ENCODE measurements at places on chromosomes 1 and 21.

- no peak for DNase-seq
Measured at GRCh38 chr1:93716941-93717368, 35.3 kb upstream of the BCAR3 start.

GRCh38 chr1:7403265-7404045, 367.6 kb upstream of the VAMP3 start:
- DNase-seq, result no peak

GRCh38 chr1:93384656-93385055, 38.9 kb downstream of the DR1 start:
- DNase-seq, result no peak

GRCh38 chr1:203506858-203507626, 13.1 kb downstream of the OPTC start:
- no peak for DNase-seq

GRCh38 chr1:169724168-169724567, 9.7 kb downstream of the SELE start:
- DNase-seq, result no peak

DNA sequence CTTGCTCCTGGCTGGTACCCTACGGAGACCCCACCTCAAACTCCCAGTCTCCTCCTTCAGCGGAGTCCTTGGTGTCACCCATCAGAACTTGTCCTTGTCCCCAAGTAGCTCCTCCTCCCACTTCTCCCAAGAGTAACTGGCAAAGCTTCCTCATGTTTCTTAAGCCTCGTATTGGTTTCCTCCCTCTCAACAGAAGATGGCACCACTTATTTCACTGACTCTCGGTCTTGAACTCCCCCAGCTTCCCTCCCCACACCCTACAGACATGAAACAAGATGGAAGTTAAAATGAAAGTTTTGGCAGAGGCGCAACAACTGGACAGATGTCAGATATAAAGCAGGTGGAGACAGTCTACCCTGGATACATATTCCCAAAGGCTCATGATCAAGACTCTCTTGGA, 13.4 kb downstream of the RAB7B start:
- no peak for DNase-seq

GRCh38 chr1:156245451-156246232, 2.2 kb downstream of the PAQR6 start:
- no peak for DNase-seq

DNA sequence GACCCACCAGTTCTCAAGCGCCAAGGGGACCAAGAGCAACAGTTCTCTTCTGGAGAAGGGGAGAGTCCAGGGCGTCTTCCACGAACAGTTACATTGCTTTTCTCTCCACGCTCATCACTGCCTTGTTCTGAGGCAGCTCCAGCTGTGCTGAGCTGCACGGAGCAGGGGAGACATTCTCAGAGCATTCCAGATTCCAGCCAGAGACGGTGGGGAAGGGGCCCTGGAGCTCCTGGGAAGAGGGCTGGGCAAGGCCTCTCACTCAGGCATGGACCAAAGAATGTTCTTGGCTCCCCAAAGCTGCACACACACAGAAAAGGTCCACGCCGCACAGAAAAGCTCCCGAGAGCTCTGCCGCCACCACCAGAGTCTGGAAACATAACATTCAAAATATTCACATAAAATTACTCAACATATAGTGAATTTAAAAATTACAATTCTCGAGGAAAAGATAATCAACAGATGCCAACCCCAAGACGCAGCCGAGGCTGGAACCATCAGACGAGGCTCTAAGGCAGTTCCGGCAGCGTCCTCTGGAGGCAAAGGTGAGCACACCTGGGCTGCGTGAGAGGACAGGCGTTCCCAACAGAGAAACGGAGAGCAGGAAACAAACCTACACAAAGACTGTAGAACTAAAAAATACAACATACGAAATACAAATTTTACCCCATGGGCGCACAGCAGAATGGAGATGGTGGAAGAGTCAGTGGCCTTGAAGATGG, 40.5 kb downstream of the UBE2G2 start:
- DNase-seq, result no peak

DNA sequence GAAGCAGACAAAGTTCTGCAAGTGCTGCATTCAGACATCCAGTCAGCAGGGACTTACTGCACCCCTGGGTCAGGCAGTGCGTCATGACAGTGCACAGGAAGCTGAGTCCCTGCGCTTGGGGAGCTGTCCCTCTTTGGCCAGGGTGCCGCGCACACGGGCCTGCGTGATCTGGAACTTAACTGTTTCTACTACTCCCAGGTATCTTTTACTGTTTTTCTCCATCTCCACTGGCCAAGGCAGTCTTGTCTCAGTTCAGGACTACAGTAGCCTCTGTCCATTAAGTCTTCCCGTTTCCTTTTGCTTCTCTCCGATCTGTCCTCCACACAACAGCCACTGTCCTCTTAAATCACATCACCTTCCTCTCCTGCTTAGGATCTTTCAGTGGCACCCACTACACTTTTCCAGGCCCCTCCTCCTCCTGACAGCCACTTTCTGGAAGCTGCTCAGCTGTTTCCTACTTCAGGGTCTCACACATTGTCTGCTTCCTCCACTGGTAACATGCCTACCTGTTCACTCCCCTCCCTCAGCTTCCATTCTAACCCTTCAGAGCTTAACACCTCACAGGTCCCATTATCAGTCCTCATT, 15.9 kb downstream of the ERRFI1 start:
- DNase-seq, result no peak

DNA sequence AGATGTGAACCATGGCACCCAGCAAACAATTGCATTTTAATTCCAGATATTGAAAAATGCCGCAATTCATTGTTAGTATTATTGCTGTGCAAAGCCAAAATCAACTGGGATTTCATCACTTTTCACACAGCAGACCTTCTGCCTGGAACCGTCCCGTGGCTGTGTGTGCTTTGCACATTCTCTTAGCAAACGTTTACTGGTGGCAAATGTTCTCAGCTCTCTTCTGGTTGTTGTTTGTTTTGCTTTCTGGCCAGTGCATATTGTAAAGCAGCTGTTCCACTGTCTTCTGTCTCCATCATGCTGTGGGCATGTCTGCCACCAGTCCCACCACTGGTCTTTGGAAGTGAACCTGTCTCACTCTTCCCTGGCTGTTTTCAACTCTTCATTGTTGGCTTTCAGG, 19.8 kb upstream of the TTLL10 start:
- no peak for DNase-seq

- no peak for DNase-seq
Measured at GRCh38 chr21:45575304-45575992, 33.2 kb upstream of the SLC19A1 start.

- DNase-seq, result no peak
Measured at GRCh38 chr1:89023026-89023425, 360 bp upstream of the GBP3 start.

- DNase-seq, result no peak
Measured at GRCh38 chr1:204714861-204715511, 29.4 kb upstream of the LRRN2 start.

DNA sequence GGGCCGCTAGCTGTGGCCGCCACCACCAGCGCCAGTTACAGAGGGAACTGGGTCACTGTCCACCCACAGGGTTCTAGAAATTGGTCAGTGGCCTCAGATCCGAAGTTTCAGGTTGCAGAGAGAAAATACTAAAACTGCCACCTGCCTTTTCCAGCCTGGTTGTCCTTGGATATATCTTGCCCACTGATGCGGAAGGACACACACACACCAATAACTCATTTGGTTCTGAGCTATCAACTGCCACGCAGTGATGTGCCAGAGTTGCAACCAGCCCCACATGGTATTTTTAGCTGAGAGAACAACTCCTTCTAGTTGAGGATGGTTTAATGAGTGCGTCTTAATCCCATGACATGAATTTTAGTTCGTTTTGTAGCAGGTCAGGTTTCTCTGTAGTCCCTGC, 68.1 kb downstream of the SH3BGR start:
- no peak for DNase-seq

- DNase-seq, result no peak
Measured at GRCh38 chr21:31045841-31046240, 7.6 kb upstream of the KRTAP19-8 start.

- DNase-seq, result no peak
Measured at GRCh38 chr1:98921817-98922216, 82.8 kb downstream of the PLPPR5 start.

DNA sequence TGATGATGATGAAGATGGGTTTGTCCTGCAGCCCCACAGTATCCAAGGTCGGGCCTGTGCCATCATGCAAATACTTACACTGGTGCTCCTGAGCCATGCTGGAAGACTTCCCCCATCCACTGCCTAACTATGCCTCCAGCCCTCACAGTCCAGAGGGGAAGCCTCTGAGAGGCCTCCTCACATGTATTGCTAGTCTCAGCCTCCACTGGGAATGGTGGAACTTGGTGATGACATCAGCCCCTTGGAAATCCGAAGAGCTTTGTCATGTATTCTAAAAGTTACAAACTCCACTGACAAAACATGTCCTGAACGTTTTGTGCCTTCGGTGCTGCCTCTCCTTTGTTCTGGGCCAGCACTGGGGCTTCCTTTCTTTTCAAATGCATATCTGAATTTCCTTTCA, 61.1 kb upstream of the DMRTB1 start:
- DNase-seq, result no peak

DNA sequence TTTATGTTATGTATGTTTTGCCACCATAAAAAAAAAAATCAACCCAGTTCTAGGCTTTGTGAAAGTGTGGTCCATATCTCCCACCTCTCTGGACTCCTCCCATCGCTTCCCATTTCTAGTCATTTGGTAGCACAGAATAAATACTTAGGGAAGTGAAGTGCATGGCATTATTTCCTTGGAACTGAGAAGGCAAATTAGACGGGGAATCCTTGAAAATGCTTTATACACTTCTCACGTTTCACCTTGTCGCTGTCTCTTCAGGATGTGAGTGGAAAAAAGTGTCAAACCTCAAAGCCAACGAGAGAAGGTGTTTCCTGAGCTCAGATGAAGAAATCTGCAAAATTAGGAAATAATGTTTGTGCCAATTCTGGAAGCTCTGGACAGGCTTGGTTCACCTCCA, 209.9 kb downstream of the ATG4C start:
- DNase-seq, result no peak

DNA sequence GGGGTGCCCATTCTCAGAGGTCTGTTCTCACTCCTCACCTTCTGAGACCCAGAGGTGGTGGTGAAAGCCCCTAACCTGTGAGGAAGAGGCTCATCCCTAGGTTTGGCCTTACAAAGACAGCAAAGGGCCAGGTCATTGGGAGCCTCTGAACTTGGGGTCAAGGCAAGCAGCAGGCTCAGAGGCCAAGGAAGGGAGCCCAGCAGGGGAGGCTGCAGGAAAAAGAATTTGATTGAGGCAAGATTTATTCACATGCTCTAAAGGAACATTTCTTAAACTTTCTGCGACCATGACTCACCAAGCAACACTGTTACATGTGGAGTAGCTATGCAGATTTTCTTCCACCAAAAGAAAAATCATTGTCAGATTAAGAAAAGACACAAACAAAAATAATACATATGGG, 132.5 kb upstream of the SYT6 start:
- peak; percentile 23 for DNase-seq

DNA sequence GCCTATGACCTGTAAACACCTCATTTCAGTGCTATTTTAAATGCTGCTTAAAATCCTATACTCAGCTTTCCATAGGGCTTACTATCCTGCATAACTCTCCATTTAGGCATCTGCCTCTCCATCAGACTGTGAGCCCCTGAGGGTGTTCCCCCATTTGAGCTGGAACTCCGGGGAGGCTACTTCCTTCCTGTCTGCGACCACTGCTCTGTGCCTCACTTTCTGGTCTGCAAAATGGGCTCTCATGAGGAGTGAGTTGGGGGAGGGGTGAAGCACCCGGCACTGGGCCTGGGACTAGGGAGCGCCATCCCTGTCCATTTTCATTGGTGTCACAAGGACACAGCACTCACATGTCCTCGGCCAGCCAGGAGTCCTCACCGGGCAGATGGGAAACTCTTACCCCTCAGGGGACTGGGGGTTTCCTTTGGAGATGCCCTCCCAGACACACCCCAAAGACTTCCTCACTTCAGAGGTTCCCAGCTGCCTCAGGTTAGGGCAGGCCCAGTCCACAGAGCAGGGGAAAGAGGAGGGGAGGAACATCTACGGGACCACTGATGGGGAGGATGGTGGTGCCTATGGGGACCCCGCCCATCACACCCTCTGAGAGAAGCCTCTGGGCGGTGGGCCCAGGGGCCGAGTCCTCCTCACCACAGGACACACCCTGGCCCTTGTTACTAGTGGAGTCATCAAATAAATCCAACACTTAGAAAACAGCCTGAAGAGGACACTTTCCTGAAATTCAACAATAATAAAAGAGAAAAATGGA, 134.9 kb downstream of the MATN1 start:
- DNase-seq, result no peak

DNA sequence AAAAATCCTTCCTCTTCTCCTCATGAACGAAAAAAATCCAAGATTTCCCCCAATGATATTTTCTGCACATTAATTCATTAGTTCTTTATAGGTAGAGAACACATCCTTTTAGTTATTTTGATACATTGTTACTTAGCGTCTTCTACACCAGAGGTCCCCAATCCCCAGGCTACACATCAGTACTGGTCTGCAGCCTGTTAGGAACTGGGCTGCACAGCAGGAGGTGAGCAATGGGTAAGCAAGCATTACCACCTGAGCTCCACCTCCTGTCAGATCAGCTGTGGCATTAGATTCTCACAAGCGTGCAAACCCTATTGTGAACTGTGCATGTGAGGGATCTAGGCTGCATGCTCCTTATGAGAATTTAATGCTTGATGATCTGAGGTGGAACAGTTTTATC, 13.0 kb downstream of the EXTL2 start:
- DNase-seq, result no peak

DNA sequence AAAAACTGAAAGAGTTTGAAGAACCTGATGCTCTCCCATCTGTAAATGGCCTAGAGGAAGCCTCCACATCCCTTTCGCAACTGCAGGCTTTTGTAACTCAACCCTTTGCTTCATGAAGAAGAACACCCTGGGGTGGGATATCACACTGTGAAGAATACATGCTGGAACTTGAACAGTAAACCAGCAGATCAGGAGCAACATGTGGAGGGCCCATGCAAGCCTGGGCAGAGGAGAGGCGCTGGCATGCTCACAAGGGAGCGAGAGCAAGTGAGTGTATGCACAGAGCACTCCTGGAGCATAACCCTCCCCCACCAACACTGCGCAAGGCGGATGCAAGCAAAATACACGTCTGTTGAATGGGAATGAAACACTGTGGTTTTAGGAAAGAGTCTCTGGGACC, 24.6 kb upstream of the SPAG17 start:
- no peak for DNase-seq

DNA sequence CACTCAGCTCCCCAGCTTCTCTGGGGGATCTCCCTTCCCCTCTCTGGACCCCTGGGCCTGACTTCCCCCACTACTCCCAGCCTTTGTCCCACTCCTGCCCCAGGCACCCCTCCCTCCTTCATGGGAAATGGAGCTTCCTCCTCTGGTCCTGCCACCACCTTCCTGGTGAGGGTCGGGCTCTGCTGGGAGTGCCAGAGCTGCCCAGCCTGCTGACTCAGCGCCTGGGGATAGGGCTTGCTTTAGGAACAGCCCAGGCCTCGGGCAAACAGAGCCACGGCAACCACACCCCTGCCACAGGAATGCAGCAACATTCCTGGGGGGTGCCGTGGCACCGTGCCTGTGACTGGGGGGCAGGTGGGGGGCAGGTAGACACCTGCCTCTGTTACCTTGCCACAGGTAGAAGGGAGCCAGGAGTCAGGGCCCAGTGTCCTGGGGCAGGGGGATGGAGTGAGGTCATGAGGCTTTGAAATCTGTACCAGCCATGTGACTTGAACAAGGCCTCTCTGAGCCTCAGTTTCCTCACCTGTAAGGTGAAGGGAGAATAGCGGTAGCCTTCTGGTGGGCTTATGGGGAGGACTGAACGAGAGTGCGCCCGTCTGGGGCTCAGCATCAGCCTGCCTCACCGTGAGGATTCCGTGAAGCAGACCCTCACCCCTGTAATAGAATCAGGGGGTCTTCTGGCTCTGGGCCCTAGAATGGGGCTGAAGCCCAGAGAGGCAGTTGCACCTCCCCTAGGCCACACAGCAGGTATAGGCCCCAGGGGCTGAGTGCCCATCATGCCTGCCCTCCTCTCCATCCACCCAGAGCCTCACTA, 17.8 kb upstream of the EPHA2 start:
- no peak for DNase-seq

Measured in fibroblast of skin of left biceps (primary cell).